ENCODE measurements at places on chromosomes 3 and 15. TPM values are rescaled to one million over a fixed set of nuclear protein-coding genes. Genes with fewer than 3 reads are reported as not detected.

Gene B3GALNT1
- 9.0 TPM for total RNA-seq

Gene CASR
- not detected for total RNA-seq

Gene DOCK3
- total RNA-seq = 0.03 TPM

Gene ADGRG7
- total RNA-seq = not detected

Gene SCAMP2
- total RNA-seq = 47.5 TPM

Gene SYNPR
- total RNA-seq = not detected

Gene SPATA12
- total RNA-seq = 0.03 TPM

Gene RARB
- not detected for total RNA-seq

Gene SMAD3
- 57.4 TPM for total RNA-seq

Gene TMOD2
- 8.6 TPM for total RNA-seq

Gene HLTF
- 21.4 TPM for total RNA-seq

Gene PLS1
- total RNA-seq = 20.6 TPM

Gene TICRR
- total RNA-seq = 14.9 TPM

Gene RTP3
- total RNA-seq = not detected

Gene SERINC4
- 0.04 TPM for total RNA-seq

Gene GATA2
- not detected for total RNA-seq

Measured in foreskin keratinocyte (primary cell).